ENCODE measurements at places on chromosomes 16 and 17.

GRCh38 chr16:17612336-17612735 lies 141.6 kb upstream of the XYLT1 start:
- no peak for DNase-seq

DNA sequence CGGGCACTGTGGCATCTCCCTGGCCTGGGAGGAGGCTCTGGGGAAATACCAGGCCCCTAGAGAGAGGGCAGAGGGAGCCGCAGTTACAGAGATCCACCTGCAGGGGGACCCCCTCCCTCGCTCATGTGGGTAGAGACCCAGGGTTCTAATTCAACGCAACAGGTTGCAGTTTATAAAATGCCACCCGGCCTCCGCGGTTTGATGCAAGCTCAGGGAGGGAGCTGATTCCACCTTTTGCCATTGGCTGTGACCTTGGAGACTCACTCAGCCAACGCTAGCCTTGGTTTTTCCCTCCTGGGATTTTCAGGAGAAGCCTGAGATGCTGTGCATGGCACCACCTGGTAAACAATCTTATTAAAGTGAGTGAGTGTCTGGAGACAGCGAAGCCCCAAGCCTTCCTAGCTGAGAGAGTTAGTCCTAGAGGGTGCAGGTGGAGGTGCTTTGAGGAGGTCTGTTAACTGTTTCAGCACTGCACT lies 12.1 kb downstream of the TTLL6 start:
- peak; percentile 39 for DNase-seq

DNA sequence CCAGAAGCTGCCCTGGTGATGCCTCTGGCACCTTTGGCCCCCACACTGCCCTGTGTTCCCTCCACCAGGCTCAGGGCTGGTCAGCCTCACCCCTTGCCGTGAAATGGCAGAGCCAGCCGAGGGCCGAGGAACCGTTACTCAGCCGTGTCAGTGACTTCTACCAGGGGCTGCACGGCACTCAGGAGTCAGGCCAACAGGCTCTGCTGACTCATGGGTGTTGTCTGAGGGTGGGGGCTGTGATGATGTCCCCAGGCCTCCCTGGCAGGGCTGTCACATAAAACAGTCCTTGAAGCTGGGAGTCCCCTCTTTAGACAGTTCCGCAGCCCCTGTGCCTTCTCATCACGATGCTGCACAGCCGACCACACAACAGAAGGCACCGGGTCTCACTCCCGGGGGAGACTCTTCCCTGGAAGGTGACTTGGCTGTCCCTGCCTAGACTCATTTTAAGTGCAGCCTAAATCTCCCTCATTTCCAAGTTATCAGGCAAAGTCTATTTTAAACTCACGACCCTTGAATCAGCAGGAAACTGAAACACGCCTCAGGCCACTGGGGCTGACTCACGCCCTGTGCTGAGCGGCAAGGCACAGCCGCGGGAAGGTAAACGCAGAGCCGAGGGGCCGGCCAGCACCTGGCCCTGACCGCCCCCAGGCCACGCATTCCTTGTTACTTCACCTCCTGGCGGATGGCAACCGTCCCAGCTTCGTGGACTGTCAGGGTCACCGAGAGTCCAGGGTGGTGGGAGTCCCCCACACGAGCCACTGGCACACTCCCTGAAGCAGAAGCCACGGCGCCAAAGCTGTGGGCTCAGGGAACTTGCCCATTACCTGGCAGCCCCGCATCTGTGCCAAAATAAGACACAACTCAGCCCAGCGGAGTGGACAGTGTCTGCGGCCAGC lies 102.6 kb downstream of the ZNF778 start:
- DNase-seq: peak; percentile 84

GRCh38 chr16:76565542-76565941 lies 288.3 kb downstream of the CNTNAP4 start:
- DNase-seq: no peak

DNA sequence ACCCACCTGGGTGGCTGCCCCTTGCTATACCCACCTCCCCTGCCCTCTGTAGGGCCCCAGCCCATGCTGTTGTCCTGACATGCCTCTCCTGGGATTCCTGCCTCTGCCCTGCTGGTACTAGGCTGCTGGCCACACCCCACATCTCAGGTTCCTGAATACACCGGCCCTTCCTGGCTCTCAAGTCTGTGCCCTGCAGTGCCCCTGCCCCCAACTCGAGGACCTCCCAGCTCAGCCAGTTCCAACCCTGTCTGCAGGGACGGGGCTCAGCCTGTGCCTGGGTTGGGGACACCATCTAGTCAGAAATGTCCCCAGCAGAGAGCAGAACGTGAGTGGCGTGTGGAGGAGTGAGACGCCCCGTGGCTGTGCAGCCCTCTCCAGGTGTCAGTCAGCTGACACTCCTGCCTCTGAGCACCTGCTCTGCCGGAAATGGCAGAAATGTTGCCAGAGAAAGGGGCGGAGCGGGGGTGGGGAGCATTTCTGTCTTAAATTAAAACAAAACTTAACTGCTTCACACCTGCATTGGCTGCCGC lies 28.7 kb downstream of the ACSF3 start:
- no peak for DNase-seq

GRCh38 chr17:32103476-32104113 lies 38.7 kb upstream of the RHOT1 start:
- no peak for DNase-seq

DNA sequence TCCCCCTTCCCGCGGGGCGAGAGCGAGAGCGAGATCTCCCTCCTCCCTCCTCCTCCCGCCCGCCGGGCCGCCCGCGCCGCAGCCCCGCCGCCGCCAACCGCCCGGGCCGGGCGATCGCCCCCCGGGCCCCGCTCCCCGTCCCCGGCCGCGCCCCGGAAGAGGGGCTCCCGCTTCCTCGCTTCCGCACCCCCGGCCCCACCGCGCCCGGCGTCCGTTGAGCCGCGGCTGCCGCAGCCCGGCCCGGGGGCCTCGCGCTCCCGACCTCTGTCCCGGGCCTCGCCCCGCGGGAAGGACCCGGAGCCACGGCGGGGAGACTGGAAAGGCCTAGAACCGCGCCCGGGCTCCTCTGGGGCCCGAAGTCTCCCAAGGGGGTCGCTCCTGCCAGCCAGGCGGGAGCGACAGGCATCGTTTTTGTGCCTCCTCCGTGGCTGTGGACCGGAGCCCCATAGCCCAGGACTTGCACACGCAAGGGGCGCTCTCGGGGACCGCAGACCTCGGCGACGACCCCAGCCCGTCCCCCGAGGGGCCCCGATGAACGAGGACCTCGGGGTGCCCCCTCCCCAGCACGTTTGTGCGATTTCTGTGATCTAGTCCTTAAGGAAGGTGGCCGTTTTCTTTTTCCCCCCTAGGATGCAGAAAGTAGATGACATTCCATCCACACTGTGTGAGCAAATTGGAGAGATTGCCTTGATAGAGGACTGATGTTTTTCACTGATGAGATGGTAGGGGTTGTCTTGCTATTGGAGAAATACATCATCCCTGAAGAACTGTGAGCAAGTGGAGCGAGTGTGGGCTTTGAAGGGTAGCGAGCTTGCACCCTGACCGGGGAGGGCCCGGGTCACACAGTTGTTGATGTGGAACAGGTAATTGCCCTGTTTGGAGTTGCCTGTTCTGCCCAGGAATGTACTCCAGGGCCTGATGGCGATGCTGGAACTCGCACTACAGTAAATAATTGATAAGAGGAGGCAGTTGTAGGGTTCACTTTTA lies 611 bp downstream of the BANP start:
- DNase-seq: no peak

DNA sequence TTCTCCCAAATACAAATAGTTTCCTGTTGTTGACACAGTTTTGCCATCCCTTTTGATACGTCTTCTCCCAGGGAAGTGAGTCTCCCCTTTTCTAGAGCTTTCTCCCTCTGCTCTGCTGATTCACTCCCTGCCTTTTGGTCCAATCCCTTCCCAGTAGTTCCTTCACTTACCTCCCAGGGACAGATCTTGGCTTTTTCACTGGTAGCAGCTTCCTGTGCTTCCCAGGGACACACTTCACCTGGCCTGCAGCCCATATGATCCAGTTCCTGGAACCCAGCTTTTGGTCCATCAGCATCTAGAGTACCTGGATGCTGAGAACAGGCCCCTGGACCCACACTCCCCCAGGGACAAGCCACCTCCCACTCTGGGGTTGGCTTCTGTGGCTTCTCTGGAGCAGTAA lies 15.8 kb downstream of the GPR179 start:
- no peak for DNase-seq

DNA sequence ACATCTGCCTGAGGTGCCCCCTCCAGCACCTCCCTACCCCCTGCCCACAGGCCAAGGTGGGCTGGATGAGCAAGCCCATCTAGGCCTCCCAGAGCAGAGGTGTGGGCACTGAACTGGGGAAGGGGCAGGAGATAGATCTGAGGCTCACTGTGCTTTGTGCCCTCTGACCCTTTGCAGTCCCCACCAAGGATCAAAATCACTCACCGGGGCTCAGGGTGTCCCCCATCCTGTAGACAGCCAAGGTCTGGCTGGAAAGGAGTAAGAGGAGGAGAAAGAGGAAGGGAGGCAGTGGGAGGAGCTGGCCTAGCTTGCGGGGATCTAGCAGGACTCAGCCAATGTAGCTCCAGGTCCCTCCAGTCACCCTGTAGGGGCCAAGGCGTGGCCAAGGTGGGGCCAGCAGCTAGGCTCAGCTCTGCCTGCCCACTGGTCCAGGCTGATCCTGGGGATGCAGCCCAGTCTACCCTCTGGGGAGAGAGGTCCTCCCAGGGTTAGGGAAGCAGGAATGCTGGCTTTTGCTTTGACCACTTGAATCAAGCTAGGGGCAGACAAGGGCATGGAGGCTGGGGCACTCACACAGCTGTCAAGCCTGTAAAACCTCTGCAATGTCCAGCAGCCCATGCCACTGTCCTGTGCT lies 1.8 kb downstream of the SLC12A4 start:
- peak; percentile 74 for DNase-seq

- DNase-seq: no peak
These were observed 33.2 kb downstream of the IRX6 start for GRCh38 chr16:55357241-55357640.

DNA sequence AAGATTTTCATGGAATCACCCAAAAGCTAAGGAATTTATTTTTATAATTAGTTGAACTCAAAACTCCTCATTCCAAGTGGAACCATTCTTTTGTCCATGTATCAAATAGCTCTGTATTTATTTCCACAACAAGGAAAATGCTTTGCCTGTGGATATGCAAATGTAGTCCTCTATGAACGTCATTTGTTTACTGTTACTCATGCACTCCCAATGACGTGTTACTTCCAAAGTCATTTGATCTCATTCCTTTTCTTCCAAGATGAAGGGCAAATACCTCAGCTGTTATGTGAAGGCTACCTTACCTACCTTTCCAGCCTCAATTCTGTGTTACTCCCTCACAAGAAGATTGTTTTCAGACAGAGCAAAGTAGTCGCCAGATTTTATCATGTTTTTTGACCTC lies 83.7 kb downstream of the ITFG1 start:
- DNase-seq: peak; percentile 25

GRCh38 chr17:10757067-10757466 lies 27.2 kb upstream of the TMEM220 start:
- no peak for DNase-seq

DNA sequence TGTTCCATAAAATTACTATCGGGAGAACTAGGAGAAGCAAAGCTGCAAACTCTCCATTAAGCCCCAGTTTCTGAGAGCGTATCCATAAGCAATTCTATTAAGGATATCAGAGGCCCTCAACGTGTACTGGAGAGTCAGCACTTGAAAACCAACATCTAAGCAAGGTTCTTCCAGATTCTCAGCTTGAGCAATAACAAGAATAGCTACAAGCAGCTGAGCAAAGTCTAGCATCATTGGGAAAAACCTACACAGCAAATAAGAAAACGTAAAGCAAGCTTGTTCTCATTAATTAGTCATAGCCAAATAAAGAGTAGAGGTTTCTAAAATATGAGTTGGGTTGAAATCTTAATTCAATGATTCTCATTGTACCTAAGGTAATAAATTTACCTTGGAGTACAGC lies 26.9 kb upstream of the COX10 start:
- DNase-seq: no peak

DNA sequence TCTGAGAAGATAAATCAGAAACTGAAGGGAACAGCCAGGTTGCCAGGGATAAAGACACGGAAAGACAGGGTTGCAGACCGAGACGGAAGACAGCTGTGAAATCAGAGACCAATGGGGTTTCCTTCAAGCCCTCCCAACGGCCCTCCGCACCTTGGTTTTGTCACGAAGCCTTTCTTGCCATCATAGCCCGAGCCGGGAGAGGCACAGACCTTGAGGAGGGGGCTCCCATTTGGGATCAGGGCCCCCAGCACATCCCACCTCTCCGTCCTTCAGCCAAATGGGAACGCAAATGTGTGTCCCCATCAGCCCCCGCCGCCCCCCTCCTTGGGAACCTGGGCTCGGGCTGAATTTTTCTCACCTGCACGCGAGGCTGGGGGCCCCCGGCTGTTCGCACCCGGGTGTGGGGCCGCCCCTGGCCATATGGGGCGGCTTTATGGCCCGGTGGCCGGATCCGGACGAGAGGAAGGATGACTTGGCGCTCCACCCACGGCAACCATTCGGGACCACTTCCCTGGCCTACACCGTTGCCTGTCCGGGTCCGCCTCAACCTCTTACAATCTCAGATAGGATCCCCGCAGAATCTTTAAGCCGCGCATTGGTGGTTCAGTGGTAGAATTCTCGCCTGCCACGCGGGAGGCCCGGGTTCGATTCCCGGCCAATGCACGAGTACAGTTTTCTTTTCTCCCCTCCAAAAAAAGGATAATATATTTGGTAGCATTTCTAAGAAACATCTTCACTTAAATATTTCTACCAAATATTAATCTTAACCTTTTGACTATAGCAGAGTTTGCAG lies 1.4 kb upstream of the HES7 start:
- DNase-seq: peak; percentile 68

DNA sequence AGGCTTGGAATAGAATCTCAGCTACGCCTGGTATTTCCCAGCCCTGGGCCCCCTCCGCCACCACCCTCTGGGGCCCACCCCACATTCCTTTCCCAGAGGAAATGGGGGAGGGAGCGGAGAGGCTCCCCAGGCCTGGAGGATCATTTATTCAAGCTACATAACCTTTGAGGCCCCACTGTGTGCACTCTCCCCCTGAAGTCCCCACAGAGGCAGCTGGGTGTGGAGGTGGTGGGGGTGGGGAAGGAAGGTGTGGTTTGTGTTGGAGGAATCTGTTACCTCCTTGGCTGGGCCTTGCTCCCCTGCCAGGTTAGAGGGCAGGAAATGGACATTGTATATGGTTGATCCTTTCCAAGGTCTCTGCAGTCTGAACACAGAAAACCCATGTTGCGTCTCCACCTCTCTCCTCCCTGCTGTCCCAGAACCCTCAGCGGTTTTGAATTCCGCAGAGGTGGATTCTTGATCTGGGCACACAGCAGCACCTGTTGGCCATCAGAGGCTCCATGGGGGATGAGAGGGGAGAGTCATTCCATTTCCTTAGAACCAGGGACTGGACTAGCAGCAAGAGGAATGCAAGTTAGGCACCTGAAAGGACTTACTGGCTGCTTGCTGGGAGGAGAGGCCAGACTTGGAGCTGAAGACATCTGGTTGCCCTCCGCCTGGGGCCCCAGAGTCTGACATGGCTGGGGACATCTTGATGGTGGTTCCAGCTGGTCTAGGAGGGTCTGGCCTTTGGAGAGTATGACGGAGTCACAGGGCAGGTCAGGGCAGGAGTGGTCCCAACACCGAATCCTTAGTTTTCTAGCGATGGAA lies 23.0 kb downstream of the ARHGAP23 start:
- DNase-seq: no peak
